ENCODE measurements at places on chromosomes 11 and 22.

- DNase-seq: no peak
These were observed 176.2 kb downstream of the SBF2 start for GRCh38 chr11:10117709-10118351.

- DNase-seq: no peak
These were observed 452.9 kb downstream of the MN1 start for GRCh38 chr22:27348634-27349033.

GRCh38 chr11:103537904-103538502 is 428.8 kb downstream of the DYNC2H1 start:
- DNase-seq: no peak

DNA sequence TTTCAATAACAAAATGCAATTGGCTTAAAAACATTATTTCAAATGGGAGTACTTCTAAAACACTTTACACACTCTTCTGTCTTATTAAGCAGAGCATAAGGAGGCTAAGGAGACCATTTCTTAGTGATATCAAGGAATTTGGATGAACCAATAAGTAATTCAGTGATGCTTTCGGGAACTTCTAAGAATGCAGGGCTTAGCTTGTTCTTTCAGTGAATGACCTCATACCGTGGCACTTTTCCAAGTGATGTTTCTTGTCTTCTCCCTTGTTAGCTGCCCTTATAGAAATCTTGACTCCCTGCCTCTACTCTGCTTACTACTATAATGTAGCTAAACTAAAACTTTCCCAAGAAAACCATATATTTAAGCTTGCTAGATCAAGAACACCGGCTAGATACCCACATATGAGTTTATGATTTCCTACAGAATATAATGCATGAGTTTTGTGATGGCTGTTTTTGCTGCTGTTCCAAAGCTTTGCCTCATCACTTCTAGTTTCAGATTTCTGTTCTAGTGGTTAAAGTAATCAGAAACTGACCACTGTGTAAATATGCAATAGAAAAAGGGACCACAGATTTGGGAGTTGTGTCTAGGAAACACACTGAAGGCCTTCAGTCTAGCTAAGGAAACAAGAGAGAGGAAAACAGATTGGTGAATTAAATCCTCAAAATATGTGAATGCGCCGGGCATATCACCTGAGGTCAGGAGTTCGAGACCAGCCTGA is 37.5 kb upstream of the STK33 start:
- no peak for DNase-seq

DNA sequence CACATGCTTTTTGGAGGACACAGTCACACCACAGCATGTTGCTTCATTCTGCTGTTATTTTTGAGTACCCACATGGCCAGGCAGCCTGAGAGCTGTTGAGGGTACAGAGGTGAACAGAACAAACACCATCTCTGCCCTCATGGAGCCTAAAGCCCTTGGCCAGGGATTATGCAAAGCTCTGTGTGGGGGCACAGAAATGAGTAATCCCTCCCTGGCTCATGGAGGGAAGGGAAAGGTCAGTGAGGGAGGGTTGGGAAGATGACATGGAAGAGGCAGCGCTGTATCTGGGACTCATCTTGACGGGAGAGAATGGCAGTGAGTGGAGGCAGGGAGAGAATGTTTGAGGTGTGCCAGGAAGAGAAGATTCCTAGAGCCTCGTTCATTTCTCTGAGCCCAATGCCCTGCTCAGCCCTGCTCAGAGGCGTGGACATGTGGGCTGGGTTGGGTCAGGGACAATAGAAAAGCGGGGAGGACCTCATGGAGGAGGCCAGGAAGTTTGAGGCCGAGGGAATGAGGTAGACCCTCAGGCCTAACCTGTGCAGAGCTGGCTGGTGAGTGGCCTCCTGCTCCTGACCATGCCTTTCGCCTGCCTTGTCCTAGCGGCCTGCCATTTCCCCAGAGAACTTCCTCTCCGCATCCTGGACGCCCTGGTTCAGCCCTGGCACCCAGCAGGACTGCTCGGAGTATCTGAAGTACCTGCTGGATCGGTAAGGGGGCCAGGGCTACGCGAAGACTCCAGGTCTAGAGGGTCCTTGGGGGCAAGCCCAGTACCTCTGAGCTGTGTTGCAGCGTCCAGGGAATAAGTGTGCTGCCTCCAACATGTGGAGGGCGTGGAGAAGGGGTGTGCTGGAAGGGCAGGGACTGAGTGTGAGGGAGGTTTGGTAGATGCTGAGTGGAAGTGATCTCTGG is 19.8 kb downstream of the USP35 start:
- DNase-seq: no peak

DNA sequence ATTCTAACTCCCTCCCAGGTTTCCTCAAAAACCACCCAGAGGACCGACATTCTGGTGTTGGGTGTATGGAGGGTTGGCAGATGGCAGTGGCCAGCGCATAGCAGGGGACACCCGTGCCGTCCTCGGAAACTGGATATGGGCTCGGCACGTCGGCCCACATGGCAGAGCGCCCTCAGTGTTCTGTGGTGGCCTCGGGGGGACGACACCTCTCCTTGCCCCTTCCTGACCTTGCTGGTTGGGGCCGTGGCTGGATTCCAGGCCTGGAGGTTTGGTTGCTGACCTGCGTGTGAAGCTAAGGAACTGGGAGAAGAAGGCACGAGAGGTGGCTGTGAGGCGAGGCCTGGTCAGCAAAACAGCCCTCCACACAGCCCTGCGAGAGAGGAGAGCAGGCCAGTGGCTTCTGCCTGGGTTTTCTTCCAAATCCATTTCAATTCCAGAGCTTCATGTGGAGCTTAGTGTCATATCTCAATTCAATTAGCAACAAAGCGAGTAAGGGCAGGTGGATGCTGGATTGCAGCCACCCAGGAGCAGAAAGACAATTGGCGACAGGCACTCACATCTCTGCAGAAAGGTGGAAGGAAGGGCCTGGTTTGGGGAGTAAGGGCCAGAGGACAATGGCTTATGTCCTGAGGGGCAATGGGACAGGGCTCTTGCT is 478.4 kb downstream of the BRD1 start:
- DNase-seq: no peak

- peak; percentile 26 for DNase-seq
These were observed 4.7 kb downstream of the MPEG1 start for GRCh38 chr11:59207988-59208451.

GRCh38 chr11:42407341-42407740 is 904.5 kb upstream of the API5 start:
- DNase-seq: no peak

DNA sequence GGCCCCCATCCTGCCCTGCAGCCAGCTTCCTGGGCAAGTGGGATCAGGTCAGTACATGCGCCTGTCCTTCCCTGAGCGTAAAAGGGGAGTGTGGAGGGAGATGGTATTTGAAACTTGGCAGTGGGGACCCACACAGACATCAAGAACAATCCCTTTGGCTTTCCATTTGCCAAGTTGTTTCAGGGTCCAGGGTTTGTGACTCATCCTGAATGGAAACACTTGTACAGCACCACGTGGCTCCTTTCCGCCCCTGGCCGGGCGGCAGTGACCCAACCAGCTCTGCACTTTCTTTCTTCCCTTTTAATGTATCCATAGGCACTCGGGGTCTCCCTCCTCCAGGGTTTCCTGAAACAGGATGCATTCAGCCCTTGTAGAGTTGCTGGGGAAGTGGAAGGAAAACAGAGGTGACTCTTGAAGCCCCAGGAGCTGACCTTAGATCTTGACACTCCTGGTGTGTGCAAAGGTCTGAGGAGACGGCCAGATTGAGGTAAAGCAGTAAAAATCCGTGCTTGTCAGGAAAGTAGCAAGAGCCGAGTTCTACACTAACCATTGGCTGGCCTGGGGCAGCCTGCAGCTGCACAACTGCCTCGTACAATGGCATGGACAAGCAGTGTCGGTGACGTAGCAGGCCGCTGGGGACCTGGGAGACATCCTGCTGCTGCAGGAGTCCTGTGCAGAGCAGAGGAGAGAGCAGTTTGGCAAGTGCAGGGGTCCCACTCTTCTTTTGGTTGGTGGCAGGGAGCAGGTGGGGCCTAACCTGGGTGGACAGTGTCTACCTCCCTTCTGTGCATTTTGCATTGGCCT is 189.8 kb downstream of the SNX19 start:
- no peak for DNase-seq

DNA sequence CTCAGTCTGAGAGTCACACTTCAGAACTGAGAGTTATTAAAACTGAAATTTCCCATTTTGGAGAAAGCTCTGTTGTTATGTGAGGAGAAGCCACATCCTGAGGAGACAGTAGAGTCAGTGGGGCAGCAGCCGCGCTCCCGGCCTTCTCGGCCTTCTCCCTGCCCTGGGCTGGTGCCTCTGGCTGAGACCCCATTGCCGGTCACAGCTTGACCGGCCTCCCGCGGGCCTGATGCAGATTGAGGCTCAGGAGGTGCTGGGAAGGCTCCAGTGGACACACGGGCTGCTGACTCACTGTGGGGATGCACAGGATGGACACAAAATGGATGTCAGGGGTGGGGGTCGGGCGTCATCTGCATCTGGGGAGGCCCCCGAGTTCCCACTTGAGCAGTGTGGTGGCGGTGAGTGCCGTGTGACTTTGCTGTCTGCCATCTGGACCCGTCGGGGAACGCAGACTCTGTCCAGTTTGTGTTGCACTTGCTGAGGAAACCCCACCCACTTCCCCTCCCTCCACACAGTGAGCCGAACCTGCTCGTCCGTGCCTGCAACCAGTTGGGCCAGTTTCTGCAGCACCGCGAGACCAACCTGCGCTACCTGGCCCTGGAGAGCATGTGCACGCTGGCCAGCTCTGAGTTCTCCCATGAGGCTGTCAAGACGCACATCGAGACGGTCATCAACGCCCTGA is 50.1 kb downstream of the MUC6 start:
- DNase-seq: no peak

DNA sequence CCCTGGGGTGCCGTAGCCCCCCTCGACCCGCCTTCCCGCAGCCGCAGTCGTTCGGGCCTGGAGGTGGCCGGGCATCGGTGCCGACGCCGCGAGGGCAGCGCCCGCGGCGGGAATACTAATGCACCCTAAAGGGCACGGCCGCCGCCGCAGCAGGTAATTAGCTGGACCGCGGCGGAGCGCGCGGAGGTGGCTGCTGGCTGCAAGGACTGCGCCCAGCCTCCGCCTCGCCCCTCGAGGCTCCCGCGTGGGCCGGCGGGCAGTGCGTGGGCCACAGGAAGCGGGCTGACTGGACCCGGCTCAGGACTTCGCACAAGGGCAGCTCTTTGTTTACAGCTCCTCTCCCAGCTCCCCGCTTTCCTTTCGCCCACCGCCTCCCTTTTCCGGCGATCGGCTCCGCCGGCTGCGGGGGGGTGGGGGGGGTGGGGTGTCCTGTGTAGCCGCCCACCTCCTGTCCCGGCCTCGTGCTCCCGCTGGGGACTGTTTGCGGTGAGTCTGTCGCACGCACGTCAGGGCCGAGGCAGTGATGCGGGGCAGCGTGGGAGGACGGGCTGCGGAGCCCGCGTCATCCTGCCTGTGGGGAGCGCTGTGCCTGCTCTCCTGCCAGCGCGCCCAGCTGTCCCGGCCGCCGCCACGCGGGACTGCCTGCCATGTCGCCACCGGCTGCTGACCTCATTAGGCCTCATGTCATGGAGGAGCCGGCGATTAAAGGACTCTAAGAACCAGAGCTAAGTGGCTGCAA is 53.2 kb downstream of the GRIK4 start:
- DNase-seq: no peak

DNA sequence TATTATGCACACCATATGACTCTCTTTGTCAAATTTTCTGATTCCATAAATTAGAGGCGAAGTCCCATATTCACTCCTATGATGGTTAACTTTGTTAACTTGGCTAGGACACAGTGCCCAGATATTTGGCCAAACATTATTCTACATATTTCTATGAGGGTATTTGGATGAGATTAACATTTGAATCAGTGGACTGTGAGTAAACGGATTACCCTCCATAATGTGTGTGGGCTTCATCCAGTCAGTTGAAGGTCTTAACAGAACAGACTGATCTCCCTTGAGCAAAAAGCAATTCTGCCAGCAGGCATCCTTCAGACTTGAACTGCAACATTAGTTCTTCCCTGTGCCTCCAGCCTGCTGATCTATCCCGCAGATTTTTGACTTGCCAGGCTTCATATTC is 69.9 kb downstream of the FZD4 start:
- no peak for DNase-seq

DNA sequence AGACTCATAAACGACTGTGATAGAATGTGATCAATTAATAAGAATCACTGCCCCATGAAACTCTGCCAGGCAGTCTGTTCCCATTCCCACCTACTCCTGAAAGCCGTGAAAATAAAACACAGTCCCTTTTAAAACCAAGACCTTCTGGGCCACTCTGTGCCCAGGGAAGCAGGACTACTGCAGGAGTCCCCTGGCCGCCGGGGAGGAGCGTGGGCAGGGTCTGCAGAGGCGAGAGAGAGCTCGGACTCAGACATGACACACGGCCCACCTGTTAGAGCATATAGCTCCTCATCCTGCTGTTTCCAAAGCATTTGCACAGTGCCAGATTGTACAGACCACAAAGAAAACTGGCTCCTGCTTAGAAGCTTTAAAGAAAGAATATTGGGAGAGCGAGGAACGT is 400.5 kb downstream of the SHANK2 start:
- DNase-seq: no peak

GRCh38 chr11:10666556-10667520 is 26.7 kb downstream of the IRAG1 start:
- no peak for DNase-seq

DNA sequence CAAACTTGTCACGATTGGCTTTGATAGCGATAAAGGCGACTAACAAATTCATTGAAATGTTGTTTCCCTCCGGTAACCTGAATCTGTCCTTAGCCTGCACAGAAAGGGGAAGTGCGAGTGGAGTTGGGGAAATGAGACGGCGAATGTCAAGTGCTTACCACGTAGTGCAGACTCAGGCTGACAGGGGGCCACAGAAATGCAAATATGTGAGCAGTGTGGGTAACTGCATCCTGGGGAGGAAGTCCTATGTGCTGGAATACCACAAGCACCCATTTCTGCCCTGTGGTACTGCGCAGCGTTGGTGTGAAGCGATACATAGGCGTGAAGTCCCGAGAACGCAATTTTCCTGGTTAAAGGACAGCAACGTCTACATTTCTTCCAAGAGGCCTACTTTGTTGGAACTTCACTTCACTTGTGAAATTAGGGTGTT is 869 bp upstream of the EIF4ENIF1 start:
- no peak for DNase-seq

GRCh38 chr11:58949184-58949583 is 9.9 kb downstream of the GLYATL1 start:
- DNase-seq: no peak

DNA sequence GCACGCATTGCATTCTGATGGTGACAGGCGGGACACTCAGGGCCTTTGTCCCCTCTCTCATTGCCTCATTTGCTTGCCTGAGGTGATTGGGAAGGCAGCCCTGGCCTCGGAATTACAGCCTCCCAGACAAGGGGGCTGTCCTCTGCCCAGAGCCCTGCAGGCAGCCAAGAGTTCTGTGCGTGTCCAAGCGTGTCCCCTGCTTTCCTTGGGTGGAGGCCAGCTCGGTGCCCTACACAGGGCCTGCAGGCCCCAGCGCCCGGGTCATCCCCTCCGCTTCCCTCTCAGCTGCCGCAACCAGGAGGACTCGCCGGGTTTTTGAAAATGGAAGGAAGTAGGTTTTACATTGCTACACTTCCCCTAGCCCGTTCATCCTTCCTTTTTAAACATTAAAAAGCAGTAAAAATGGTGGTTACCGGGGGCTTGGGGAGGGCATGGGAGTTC is 1.9 kb downstream of the GRAMD4 start:
- no peak for DNase-seq

GRCh38 chr11:62538470-62539237 is 8.0 kb downstream of the AHNAK start:
- no peak for DNase-seq

- no peak for DNase-seq
These were observed at the start of gene OR6T1 for GRCh38 chr11:123943738-123944137. Gene OR6T1, minus strand, starts transcription at chr11:123943838. Its CDS starts 0 bp downstream, at chr11:123943838.

All from stimulated activated CD4-positive, alpha-beta T cell treated with anti-CD3 and anti-CD28 coated beads, TNF-alpha, amount 100 ng/mL, for 4 hours (primary cell).